Memory B cell (primary cell): ENCODE measurements at places on chromosomes 3 and 15.

DNA sequence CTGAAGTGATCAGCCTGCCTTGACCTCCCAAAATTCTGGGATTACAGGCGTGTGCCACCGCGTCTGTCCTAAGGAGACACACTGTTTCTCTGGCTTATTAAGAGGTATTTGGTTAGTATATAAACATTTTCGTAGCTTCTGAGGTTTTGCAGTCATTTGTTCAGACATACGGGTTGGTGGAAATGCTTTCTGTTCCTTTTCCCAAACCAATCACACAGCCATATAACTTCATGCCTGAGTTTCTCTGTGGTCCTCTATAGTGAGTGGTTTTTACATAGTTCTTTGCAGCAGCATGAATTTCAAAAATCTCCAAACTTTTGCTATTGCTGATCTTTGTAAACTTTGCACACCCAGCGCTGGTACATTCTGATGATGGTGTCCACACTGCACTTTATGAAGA is 100.5 kb downstream of the AKAP13 start:
- no peak for DNase-seq

DNA sequence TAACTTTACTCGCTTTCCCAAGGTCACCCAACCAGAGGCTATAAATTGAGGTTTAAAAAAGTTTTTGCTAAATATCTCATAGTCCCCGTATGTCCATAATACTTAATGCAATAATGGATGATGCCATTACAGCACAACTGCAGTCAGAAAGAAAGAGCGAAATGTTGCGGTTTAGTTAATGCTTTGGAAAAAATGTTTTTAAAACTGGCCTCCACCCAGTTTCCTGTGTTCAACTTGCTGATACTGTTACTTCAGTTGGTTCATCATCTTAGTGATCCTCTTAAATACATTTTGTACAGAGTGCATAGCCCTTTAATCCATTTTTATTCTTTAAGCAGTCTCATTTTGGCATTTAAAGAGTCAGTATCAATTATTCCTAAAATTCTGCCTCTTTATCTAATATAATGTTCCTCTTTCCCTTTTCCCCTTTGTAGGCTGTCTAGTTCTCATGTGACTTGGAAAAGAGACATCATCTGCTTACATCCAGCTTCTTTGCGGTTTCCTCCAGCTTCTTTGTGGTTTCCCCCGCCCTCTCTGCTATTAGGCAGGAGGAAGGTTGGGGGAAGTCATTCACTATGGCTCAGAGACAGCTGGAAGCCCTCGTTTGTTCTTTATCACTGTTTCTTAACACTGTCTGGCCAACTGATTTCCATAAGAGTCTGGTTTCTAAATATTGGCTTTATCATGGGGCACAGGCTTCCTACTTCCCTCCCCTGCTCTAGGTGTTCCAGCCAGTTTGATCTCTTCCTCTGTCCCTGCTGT is 154.3 kb downstream of the GOLIM4 start:
- DNase-seq = no peak

DNA sequence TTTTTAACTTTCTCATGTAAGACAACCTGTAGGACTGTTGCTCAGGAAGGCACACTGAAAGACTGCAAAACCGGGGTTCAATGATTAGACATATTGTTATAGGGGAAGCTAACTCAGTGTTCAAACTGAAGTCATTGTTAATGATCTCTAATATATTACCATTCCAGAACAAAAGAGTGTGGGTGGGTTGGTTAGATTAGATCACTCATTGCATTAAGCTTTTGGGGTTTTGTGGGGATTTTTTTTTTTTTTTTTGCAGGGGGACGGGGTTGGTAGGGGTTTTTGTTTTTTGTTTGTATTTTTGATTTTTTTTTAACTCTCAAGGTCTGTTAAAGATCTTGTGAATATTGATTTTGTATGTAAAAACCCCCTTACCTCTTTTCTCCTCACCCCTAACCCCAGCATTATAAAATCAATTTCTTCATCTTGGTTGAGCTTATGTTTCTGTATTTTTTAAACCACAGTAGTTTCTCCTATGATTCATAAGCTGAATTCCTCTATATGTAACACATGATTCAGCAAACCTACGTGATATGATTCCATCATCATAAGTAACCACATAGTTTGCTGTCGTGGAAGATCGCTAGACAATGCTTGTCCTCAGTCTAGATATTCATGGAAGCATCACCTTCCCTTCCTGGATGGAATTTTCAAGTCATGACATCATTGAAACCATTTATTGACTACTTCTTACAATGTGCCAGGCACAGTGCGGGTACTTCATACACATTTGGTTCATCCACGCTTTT is 544.1 kb upstream of the MDFIC2 start:
- no peak for DNase-seq

DNA sequence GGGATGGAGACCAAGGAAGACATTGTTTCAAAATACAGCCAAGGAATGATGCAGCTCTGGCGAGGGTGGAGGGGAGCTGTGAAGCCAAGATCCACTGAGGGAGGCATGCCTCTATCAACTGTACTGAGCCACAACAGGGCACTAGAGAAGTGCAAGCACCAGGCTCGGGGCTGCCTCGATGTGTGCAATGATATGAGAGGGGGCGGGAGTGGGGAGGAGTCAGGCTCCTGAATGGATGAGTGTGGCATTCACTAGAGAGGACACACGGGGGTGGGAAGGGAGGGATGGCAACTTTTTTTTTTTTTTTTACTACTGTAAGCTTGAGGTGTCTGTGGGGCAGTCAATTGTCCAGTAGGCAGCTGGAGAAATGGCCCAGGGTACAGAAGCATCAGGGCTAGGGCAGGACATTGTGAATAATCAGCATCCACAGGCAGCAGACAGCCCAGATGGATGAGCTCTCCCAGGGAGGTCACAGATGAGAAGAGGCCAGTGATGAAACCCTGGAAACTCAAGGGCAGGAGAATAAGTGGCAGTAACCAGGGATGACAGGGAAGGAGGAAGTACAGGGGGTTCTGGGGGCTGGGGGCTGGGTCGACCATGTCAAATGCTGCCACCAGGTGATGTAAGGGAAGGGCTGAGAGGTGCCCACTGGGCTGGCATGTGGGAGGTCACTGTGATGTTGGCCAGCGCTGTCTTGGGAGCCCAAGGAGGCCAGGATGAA is 5.9 kb downstream of the STOML1 start:
- DNase-seq = no peak

DNA sequence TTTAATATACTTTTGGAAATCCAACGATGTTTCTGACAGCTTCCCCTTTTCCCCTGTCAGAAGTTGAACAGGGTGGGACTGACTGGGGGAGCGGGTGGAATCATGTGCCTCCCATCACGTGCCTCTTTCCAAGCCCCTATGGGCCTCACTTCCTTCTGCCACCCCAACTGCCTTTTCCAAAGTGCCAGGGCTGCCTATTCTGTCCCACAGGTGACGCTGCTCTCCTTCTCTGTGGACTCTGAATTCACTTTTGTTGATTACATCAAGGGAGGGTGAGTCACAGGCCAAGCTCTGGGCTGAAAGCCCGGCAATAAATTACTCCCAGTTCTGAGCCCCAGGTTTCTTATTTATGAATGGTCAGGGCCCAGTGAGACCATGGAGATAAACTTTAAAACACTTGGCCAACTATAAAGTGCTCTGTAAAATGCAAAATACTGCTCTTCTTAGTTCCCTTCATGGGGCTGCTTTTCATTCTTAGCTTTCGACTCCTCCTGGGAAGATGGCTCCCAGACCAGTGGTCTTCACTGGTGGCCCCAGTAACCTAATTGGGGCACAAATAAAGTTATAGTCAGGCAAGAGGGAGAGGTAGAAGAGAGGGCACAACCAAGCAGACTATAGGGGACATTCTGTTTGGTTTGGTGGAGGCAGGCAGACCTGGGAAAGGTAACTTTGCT is 12.3 kb downstream of the CPNE9 start:
- no peak for DNase-seq

- DNase-seq = no peak
These were observed 46.6 kb downstream of the CRYGS start for GRCh38 chr3:186497608-186498007.

- no peak for DNase-seq
These were observed 17.7 kb upstream of the CPA3 start for GRCh38 chr3:148847351-148847750.

GRCh38 chr3:123634149-123635051 is 49.5 kb upstream of the HACD2 start:
- no peak for DNase-seq

GRCh38 chr3:6088433-6088832 is 772.5 kb upstream of the GRM7 start:
- no peak for DNase-seq

GRCh38 chr15:84611631-84612030 is 10.8 kb downstream of the ZSCAN2 start:
- DNase-seq = no peak

DNA sequence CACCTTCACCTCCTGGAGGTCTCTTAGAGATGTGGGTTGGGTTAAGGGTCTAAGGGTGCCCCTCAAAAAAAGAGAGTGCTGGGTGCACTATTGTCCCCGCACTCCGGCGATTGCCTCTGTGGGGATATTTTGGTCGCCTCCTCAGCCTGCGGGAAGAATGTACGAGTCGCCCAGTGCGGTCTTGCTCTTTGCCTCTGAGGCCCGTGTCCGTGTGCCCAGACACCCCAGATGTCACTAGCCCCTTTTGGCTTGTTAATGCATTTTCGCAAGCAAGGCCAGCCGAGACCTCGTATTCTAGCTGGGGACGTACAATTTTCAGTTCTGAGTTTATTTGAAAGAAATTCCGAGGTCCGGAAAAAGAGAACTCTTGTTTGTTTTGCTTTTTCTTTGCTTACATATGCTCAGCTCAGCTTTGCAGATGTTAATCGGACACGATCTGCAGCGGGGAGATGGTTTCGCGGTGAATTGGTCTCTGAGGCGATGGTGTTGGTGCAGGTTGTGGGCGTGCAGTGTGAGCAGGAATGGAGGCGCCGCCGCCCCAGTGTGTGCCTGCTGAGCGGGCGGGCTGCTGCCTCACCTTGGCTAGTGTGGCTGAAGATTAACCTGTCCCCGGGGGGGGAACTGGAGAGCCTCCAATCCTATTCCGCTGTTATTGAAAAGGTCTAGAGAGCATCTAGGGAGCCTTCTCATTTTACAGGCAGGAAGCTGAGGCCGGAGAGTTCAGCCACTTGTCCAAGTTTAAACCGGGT is 1.4 kb downstream of the ST6GAL1 start:
- DNase-seq = no peak

- DNase-seq = no peak
These were observed 3.4 kb downstream of the GXYLT2 start for GRCh38 chr3:72891053-72891855.

- DNase-seq = no peak
These were observed 42.9 kb upstream of the MITF start for GRCh38 chr3:69696367-69696766.

- DNase-seq = no peak
These were observed 24.3 kb downstream of the IRAK2 start for GRCh38 chr3:10188804-10189556.

- no peak for DNase-seq
These were observed 326.3 kb upstream of the NR2E3 start for GRCh38 chr15:71484080-71484479.

DNA sequence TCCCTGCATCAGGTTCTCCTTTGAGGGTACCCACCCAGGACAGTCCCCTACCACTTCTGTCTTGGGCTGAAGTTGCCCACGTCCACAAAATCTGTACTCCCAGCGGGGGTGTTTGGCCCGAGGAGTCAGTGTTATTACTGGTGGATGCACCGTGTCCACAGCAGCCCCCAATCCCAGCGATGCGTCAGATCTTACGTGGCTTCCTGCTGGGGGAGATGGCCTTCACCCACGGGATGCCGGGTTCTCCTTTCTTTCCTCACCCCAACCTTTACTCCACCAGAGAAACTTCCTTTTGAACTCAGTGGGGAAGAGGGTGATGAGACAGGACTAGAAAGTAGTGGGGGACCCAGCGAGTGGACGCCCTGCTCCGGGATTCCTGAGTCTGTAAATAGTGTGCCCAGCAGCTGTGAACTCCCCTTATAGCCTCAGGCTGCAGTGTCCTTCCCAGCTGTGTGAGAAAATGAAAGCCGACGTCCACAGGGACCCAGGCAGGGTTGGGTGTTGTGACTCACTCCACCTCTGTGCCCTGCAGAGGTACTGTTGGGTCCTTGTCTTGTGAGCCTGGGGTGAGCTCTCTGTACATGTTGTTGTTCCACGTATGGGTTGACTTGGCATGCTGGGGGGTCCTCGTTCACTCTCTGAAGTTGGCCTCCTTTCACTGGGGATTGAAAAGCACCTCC is 31.5 kb downstream of the CRTAP start:
- DNase-seq = no peak

DNA sequence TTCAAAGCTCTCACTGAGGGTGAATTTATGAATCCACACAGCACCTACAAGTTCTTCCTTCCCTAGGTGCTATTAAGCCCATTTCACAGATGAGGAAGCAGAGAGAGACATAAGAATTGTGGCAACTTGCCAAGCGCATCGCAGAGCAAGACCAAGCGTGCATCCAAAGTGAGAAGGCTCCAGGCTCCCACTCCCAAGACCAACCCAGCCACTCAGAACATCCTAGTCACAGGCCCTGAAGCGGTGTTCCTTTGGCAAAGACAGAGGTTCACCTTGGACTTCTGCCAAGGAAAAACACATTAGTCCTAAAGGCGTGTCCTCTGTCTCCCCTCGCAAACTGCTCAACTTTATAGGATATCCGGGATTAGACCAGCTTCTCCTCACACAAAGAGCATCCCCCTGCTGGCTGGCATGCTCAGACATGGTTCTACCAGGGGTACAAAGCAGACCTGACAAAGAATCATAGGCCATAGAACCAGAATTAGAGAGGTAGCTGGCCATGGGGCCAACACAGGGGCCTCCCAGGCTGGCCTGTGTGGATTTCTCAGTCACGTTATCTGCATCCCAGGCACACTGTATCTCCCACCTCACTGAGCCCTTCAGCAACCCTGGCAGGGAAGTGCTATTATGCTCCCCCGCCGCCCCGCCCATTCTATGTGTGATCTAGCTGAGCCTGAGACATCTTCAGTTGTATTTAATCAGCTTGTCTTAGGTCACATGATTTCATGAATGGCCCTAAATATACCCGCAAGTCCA is 160.2 kb downstream of the FOXP1 start:
- DNase-seq = no peak

GRCh38 chr15:92810418-92811138 is 89.5 kb upstream of the CHD2 start:
- no peak for DNase-seq

DNA sequence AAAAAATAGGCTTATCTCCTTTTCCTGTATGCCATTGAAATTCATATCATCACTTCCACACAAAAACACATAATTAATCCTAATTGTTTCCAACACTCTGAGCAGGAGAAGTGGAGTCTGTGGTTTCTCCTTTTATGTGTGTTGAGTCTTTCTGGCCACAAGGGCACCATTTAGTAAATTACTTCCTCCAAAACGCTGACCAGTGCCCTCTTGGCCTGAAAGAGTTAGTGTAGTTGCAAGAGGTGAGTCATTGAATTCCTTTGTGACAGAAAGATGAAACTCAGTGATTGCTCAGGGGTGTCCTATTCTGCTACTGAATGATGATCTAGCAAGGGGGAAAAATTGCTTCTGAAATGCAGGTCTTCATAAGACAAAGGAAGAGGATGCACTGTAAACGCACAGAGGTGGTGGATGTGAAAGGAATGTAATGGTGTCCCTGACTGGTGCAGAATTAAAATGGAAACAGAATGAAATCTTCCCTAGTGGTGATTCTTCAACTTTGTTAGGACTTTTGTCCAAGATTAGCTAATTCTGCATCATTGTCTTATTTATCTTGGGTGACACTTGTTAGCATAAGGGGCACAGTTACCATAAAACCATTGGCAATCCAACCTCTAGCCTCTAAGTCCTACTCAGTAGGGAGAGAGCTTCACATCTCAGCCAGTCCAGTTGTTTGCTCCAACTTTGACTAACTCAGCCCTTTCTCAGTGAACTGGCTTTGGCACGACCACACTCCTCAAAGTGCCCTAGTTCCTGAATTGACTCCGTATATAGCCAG is 208.4 kb upstream of the NANOGP8 start:
- DNase-seq = no peak

GRCh38 chr3:23219117-23219516 is 16.0 kb downstream of the UBE2E2 start:
- DNase-seq = no peak
